Fibroblast of villous mesenchyme (primary cell): ENCODE measurements at places on chromosomes 5 and 9. TPM values are rescaled to one million over a fixed set of nuclear protein-coding genes. Genes with fewer than 3 reads are reported as not detected.

- DNase-seq = no peak
Measured at GRCh38 chr9:16266648-16267276, 603.7 kb downstream of the BNC2 start.

- DNase-seq = no peak
Measured at GRCh38 chr5:36641431-36641830, 35.0 kb downstream of the SLC1A3 start.

TSSK1B gene
- total RNA-seq = 0.43 and 0.64 TPM in 2 replicates

NFX1 gene
- total RNA-seq = 24.2 and 26.7 TPM in 2 replicates
